ENCODE measurements at places on chromosomes 11 and 22.

- no peak for DNase-seq
Measured at GRCh38 chr11:118009864-118010737, 23.9 kb downstream of the IL10RA start.

DNA sequence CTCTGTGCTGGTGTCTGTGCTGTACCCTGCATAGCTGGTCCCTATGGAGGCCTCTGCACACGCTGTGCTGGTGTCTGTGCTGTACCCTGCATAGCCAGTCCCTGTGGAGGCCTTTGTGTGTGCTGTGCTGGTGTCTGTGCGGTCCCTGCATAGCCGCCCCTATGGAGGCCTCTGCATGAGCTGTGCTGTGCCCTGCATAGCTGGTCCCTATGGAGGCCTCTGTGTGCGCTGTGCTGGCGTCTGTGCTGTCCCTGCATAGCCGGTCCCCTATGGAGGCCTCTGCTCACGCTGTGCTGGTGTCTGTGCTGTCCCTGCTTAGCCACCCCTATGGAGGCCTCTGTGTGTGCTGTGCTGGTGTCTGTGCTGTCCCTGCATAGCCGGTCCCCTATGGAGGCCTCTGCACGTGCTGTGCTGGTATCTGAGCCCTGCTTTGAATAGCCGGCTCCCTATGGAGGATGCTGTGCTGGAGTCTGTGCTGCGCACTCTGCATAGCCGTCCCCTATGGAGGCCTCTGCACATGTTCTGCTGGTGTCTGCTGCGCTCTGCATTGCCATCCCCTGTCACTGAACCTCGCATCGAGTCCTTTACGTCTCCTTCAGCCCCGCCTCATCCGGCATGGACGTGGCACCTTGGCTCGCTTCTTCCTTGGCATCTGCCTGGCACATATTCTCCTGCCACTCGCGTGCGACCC lies 6.2 kb downstream of the NADSYN1 start:
- no peak for DNase-seq

- peak; percentile 86 for DNase-seq
Measured at GRCh38 chr11:122069707-122070360, 46.2 kb downstream of the BLID start.

DNA sequence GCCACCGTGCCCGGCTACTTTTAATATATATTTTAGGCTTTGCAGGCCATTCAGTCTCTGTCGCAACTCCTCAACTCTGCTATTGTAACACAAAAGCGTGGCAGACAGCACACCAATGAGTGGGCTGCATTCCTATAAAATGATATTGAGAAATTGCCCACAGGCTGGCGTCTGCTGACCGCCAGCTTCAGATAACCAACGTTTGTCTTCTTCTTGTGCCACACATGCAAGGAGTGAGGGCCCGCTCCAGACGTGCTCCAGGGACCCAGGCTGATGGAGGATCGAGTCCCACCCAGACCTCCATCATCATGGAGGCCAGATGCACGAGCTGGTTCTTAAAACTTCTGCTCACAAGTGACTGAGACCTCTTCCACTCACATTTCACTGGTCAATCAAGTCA lies 35.4 kb upstream of the LINC01488 start:
- no peak for DNase-seq

- DNase-seq = no peak
Measured at GRCh38 chr22:49730656-49731055, 97.0 kb downstream of the BRD1 start.

DNA sequence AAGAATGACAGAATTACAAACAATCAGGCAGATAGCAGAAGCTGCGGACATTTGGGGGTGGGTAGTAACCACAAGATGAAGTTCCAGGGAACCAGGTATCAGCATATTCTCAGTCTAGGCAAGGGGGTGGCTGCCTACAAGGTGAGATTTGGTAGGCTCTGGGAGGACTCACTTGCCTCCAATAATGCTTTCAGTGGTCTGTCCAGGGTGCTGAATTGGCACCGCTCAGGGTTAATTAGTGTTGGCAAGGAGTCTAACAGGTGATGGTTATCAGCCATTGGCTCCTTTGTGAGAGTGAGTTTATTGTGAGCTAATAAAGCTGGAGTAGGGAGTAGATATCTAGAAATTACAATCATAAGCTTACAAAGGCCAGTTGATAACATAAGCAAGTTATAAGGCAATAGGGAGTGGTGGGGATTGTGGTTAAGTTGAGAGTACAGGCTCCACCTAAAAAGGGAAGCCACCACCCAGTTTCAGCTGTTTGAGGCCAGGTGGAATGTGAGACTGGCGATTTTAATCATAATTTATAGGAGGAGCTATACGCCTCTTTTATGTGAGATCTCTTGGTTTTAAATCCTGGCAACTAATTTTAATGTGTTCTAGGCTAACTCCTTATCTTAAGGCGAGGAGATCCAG lies 320.5 kb downstream of the MIAT start:
- DNase-seq = no peak

All from muscle of back (tissue), 13 donors.